ENCODE measurements at places on chromosomes 5 and 9.

GRCh38 chr9:120441426-120442307, 138.3 kb downstream of the CDK5RAP2 start:
- no peak for DNase-seq

- DNase-seq, result no peak
Measured at GRCh38 chr5:141669520-141669919, 12.5 kb downstream of the ARAP3 start.

- no peak for DNase-seq
Measured at GRCh38 chr9:25864509-25864908, 186.3 kb upstream of the TUSC1 start.

DNA sequence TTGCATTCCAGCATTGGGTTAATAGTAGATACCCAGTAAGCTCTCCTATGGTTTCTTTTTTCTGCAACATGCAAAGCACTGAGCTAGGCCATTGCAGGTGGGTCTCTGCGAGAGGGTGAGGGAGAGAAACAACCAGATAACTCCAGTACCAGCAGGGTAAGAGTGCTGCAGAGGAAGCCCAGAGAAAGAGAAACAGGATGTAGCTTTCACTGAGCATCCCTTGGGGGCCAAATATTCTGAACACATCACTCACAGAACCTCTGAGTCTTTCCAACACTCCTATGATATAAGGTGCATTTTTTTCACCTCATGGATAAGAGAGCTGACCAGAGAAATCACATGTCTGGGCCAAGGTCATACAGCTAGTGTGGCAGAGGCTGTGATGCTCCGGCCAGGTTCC, 76.7 kb downstream of the TRIM32 start:
- no peak for DNase-seq

DNA sequence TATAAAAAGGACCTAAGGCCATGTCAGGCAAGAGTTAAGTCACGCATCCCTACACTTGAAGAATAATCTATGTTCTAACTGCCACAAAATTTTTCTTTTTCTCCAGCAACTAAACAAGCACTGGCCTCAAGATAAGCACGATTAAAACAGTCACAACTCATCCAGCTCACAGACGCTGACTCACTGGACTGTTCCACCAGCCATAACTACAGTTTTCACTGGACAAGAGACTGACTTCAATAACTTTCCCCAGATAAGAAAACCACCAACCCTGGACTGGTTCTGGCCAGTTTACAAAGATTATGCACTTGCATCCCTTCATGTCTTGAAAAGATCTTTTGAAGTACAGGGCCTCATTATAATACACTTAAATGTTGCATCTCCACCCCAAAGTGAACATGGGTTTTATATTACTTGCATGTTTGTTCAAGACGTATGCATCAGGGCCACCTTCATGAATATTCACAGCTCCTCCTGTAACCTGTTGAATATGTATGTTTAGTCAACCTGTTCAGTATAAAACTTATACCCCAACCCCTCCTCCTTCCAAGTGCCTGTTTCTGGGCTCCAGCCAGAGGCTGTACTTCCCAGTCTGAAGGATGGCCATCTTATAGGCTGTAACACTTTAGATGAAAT, 129.3 kb upstream of the EPB41L4A start:
- no peak for DNase-seq

- no peak for DNase-seq
Measured at GRCh38 chr9:121365564-121365963, 4.5 kb downstream of the STOM start.

- no peak for DNase-seq
Measured at GRCh38 chr5:144697847-144698262, 527.2 kb downstream of the KCTD16 start.

DNA sequence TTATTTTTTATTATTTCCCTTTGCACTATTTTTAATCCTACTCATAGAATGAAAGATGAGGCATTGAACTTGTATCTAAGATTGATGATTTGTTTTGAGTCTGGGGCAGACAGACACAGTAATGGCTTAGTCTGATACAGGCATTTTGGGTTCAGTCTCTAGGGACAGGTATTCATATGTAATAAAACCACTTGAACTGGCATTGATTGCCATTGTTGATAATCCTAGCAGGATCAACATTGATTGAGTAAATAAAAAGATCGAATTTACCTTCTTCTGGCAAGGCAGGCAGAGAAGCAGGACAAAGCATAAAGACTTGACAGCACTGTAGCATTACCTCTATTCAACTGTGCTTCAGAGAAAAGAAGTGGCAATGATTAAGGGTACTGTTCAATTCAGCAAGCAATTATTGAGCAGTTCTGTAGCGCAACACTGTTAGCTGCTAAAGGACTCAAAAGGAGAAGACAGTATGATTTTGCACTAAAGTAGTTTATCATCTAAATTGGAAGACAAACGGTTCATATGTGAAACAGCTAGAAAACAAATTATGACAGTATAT, 144.4 kb downstream of the COMMD10 start:
- DNase-seq, result no peak

- no peak for DNase-seq
Measured at GRCh38 chr5:78577071-78577807, 71.3 kb downstream of the LHFPL2 start.

DNA sequence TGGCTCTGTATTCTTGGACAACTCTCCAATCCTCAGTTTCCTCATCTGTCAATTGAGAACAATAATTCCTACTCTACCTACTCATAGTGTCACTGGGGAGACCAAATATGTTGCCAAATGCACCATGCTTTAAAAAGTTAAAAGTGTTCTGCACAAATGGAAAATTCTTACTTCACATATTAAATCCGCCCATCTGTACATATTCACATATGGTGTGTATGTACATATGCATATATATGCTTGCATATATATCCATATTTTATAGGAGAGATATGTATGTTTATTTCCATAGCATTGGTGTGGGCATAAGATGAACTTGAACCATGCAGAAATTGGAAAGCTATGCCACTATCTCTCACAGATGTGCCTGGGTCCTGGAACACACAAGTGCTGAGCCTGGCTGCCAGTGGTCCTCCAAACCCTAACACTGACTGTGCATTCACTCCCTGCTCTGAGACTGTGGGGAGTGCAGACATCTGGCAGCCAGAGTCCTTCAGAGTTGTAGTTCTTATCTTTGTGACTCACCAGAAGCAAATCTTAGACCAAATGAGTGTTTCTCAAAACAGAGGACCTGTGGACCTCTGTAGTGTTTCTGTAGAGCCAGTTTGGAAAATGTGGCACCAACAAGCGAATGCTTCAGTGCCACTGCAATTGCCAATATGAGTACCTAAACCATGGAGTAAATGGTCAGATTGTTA, 168.7 kb downstream of the GRIA1 start:
- DNase-seq, result no peak

DNA sequence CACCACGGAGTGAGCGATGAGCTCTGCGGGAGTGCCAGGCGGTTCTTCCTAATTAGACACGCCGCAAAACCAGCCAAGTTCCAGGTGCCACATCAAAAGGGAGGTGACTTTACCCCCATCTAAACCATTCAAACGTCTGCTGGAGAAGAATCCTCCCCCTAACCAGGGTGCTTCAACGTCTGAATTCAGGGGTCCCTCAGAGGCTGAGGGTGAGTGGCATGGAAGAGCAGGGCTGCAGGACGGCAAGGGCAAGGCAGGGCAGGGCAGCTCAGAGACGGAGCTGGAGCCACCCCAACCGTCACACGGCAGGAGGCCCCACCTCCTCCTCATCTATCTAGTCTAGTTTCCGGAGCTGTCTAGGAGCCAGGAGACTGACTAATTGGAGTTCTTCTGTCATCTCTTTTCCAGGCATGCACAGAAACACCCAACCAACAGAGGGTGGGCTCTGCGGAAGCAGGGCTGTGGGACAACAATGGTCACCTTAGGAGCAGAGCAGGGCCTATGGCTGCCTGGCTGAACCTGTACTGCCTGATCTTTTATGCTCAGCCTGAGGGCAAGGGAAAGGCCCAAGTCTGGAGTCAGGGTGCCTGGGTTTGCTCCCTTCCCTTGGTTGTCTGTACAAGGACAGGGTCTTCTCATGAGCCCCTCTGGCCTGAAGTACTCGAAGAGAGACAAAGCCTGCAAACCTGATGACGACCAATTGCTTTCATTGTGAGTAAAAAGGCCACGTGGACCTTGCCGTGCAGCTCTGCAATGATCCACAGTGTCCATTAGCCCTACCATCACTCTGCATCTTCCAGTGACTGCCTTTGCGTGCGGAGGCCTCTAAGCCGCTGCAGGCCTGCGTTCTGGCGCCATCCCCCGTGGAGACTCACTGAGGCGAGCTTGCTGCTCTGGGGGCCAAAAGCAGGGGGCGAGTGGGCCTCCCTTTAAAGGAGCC, 81.0 kb upstream of the SLC25A51 start:
- no peak for DNase-seq

GRCh38 chr9:15355669-15356068, 48.7 kb upstream of the TTC39B start:
- no peak for DNase-seq

GRCh38 chr9:124286292-124286931, 28.7 kb downstream of the NEK6 start:
- DNase-seq, result no peak

- no peak for DNase-seq
Measured at GRCh38 chr5:159249158-159249557, 13.9 kb upstream of the UBLCP1 start.

GRCh38 chr5:174336479-174336878, 291.0 kb downstream of the NSG2 start:
- DNase-seq, result no peak

DNA sequence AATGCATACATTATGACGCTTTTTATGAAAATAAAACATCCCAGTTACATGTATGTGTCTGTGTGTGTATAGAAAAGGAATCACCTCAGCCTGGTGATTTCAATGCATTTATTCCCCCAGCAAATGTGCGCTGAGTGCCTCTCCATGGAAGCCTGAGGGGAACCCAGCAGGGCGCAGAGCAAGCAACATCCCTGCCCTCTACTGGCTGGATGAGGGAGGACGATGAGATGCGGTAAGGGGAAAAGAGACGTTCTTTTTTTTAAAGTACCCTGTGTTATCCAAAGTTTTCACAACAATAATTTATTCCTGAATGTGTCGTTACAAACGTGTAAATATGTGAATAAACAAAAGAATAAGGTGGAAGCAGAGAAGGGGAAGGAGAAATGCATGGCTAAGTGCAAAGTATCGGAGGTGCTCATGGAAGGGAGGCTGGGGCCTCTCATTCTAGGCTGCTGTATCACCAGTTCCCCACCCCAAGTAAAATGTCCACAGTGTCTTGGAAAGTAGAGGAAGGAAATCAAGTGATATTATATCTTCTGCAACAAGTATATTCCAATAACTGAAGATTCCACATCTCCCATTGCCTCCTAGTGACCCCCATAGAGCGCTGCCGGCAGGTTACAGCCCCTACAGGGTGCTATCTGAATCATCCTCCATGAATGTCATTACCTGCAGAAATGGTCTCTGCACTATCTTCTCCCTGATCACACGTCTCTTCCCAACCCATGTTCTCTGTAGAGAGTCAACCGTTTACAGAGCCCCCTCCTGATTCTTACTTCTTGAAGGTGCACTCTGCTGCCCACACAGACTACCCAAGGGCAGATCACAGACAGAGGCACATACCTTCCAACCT, 13.0 kb upstream of the ABLIM3 start:
- no peak for DNase-seq

GRCh38 chr5:172410160-172410559, 44.2 kb downstream of the SH3PXD2B start:
- DNase-seq, result no peak

GRCh38 chr9:85332487-85332886, 409.3 kb downstream of the AGTPBP1 start:
- DNase-seq, result no peak

DNA sequence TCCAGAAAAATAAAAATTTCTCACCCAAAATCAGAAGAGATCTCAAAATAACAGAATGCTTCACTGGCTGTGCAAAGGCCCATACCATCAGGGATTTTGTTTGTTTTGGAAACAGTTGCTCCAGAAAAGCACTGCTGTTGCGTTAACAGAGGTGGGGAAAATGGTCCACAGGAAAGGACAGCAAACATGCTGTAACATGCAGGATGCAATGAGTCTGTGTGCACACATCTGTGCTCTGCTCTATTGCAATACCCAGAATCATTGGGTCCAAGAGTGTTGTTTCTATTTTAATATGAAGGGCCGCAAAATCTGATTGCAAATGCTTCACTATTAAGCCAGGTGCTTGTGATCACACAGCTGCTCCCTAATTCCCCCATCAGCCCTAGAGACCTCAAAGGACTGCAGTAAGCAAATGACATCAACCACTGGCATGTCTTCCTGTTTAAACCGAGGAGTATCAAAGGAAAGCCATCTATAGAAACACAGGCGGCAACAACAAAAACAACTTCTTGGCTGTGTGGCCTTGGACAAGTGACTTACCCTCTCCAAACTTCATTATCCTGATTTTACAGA, 141.0 kb downstream of the DCP2 start:
- DNase-seq, result no peak

DNA sequence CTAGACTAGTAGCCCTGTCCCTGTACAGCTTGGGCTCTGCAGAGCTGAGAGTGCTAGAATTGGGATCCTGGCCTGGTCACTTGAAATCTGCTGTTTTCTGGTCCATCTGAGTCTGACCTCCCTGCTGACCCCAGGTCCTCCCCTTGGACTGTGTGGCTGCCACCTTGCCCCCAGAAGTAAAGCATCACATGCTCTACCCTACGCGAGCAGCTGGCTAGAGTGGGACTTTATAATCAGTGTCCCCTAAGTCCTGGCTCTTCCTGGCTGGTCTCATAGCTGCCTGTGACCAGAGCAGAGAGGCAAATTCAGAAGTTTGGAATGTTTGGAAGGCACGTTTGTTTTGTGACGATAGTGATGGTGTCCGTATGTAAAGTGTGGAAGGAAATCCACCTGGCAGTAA, 81.0 kb downstream of the ARHGEF28 start:
- no peak for DNase-seq

DNA sequence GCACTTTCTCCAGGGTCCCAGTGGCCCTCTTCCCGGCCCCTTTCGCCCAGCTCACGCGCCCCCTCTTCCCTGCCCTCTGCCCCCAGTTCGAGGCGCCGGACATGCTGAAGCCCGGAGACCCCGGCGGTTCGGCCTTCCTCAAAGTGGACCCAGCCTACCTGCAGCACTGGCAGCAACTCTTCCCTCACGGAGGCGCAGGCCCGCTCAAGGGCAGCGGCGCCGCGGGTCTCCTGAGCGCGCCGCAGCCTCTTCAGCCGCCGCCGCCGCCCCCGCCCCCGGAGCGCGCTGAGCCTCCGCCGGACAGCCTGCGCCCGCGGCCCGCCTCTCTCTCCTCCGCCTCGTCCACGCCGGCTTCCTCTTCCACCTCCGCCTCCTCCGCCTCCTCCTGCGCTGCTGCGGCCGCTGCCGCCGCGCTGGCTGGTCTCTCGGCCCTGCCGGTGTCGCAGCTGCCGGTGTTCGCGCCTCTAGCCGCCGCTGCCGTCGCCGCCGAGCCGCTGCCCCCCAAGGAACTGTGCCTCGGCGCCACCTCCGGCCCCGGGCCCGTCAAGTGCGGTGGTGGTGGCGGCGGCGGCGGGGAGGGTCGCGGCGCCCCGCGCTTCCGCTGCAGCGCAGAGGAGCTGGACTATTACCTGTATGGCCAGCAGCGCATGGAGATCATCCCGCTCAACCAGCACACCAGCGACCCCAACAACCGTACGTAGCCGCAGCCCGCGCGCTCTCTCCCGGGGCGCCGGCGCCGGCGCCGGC, 1.0 kb downstream of the PRDM6 start:
- no peak for DNase-seq

Data from dorsolateral prefrontal cortex (tissue), 122 donors.